ENCODE measurements at places on chromosomes 7 and 10.

- no peak for DNase-seq
These were observed 136.0 kb downstream of the MYOF start for GRCh38 chr10:93346108-93346507.

DNA sequence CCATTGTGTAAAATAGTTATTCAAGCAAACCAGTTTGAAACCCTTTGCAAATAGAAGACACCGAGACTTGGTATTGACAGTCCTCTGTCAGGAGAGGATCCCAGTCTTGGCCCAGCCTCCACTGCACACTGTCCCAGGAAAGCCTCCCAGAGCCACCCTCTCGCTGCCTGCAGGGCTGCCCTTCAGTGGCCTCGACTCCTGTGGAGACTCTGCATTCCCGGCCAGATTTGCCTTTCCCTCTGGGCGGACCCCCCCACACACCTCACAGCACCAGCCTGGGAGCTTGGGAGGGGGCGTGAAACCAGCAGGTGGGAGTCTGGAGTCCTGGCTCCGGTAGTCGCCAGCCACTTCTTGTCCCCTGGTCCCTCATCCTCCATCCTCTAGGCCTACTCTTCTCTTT is 48.7 kb downstream of the GRK5 start:
- no peak for DNase-seq

- no peak for DNase-seq
These were observed 500.4 kb downstream of the MAGI2 start for GRCh38 chr7:78953090-78953489.

- DNase-seq, result no peak
These were observed 4.4 kb downstream of the UNC5B start for GRCh38 chr10:71216751-71217265.

Data from activated naive CD4-positive, alpha-beta T cell treated with anti-CD3 and anti-CD28 coated beads, Interleukin-2, amount 50 U/mL, for 16 hours (primary cell).